HT-29 (cell line): ENCODE measurements at places on chromosomes 6 and 20. TPM values are rescaled to one million over a fixed set of nuclear protein-coding genes. Genes with fewer than 3 reads are reported as not detected.

SH3BGRL2 gene
- 17.6 and 19.2 TPM in 2 replicates for total RNA-seq

- DNase-seq: peak; percentile 59
Measured at GRCh38 chr6:112203577-112204349, 50.6 kb downstream of the LAMA4 start.

GRCh38 chr20:64001607-64002011 lies 20.7 kb downstream of the PRPF6 start:
- DNase-seq: no peak

GRCh38 chr6:3607171-3607570 lies 144.3 kb downstream of the PXDC1 start:
- DNase-seq: no peak

DNA sequence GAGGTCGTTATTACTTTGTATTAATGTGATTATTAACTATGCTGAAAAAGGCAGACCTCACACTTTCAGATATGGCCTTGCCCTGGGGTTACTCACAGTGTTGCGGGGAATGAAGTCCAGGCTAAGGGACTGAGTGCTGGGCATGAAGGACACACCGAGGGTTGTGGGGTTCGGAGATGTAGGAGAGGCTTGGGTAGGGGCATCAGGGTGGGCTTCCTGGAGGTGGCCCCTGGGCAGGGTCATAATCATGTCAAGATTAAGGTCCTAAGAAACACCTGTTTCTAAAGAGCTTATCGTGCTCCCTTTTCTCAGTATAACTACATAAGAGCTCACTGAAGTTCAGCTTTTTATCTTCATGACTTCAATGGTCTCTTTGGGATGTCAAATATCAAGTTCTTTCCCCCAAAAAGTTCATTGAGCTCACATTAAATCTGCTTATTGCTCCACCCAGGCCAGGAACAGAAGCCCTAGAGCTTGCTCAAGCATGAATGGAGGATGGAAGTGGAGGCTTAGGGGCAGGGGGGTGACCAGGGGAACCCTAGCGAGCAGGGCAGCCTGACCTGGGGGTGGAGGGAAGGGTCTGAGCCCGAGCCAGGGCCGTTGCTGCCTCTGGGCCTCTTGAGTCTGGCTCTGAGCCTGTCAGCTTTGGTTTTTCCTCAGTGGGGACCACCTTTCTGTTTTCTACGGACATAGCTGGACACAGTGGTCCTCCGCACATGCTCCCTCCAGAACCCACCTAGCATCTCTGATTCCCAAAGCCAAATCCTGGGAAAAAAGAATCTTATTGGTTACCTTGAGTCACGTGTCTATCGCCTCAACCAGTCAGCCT lies 37.3 kb upstream of the TGM2 start:
- no peak for DNase-seq

GRCh38 chr6:142833798-142834197 lies 111.2 kb downstream of the HIVEP2 start:
- no peak for DNase-seq
